Mammary epithelial cell (primary cell): ENCODE measurements at places on chromosomes 16 and 17. TPM values are rescaled to one million over a fixed set of nuclear protein-coding genes. Genes with fewer than 3 reads are reported as not detected.
A peak's percentile ranks its signal among the peaks of the same experiment; 100 is the strongest.

ST6GALNAC2 gene
- total RNA-seq = 65.1 and 73.3 TPM in 2 replicates

- DNase-seq = no peak
Measured at GRCh38 chr17:3857261-3858105, 11.4 kb upstream of the NCBP3 start.

- no peak for DNase-seq
Measured at GRCh38 chr17:16068323-16068722, 68.7 kb downstream of the TTC19 start.

DNA sequence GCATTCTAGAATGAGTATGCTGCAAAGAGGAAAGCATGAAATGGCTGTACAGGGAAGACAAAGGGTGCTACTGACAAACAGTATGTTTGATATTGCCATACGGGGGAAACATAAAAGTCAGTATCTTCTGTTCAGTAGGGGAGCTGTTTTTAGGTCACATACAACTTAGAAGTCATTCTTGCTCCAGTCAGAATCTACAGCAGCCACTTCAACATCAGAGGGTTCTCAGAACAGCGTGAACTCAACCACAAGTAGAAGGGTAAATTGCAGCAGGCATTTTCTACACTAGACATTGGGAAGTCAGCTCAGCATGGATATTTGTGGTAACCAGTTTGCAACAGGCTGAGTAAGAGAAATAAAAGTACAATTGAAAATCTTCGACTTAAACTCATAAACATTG is 1241.8 kb upstream of the GOT2 start:
- DNase-seq = no peak

DNA sequence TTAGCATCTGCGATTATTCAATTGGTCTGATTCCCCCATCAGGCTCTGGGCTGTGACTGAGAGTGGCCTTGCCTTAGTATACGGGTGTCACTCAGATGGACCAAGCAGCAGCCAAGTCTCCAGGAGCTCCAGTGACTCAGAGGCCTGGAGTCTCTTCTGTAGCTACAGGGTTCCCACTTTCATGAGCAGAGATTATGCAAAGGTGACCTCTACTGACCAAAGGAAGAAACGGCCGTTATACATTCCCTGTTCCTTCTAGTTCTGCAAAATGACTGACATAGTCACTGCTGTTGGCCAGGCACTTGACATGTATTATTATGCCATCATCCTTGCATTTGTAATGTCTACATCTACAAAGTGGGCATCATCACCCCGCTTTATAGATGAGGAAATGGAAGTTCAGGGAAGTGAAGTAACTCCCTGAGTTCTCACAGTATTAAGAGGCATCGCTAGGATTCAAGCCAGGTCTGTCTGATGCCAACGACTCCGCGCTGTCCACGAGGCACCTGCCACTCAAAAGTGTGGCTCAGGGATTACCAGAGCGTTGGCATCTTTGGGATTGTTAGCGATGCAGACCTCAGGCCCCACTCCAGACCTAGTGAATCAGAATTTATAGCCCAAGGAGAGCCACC is 23.3 kb downstream of the SLC38A7 start:
- DNase-seq = peak; percentile 81

- DNase-seq = peak; percentile 97
Measured at GRCh38 chr16:81143921-81144471, 47.8 kb upstream of the GCSH start.

- no peak for DNase-seq
Measured at GRCh38 chr17:73593249-73593965, 50.8 kb downstream of the SDK2 start.

GRCh38 chr17:21680366-21680765 is 12.0 kb upstream of the KCNJ18 start:
- no peak for DNase-seq

DNA sequence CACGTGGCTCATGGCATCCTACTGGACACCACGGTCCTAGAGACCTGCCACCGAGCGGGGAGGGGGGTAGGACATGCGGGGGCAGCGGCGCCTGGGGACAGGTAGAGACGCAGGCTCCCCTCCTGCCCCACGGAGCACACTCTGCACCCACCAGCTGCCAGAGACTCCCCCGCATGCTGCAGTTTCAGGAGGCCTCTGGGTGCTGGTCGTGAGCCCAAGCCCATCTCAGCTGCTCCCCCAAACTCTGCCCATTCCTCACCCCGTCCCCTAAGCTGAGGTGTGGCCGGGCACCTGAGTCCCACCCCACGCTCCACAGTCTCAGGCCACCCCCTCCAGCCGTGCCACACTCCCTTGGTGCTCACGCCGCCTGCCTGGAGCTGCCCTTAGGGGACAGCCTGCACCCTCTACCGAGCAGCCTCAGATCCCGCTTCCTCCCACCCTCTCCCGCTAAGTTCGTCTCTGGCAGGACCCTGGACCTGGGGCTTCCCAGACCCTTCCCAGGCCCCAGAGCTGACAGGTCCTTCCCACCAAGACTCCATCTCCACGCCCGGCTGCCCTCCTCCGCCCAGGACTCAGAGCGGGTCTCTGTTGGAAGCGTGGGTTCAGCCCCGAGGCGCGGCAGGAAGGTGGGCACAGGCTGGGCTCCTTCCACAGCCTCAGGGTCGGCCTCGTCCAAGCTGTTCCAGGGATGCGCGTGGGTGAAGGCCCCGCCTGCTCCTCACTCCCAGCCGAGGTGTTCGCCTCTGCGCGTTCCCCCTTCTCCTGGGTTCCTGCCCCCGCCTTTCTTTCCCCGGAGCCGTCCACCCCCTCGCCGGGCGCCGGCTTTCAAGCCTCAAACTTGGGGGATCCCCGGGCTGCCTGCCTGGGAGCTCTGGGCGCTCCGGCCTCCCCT is 1.3 kb downstream of the RAB40B start:
- no peak for DNase-seq

DNA sequence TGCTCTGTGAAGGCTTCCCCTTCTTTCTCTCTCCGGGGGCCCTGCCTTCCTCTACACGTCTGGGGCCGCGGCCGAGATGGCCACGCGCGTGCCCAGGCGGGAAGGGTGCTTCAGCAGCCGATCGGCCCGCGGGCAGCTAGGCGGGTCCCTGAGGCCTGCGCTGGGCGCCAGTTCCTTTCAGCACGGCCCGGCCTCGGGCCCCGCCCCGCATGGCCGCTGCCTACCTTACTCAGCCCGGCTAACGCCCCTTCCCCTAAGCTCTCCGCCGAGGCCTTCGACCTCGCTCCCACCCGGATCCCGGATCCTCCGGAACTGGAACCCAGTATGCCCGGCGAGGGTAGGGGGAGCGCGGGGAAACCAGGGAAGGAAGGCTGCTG is 335 bp downstream of the TMEM11 start:
- no peak for DNase-seq
